ENCODE measurements at places on chromosomes 2 and 18. TPM values are rescaled to one million over a fixed set of nuclear protein-coding genes. Genes with fewer than 3 reads are reported as not detected.

Gene HOXD12
- total RNA-seq: not detected

Gene MC2R
- not detected for total RNA-seq

Gene ERCC3
- total RNA-seq: 36.7 TPM

Gene RAB27B
- total RNA-seq: 0.95 TPM

Gene M1AP
- 4.5 TPM for total RNA-seq

DNA sequence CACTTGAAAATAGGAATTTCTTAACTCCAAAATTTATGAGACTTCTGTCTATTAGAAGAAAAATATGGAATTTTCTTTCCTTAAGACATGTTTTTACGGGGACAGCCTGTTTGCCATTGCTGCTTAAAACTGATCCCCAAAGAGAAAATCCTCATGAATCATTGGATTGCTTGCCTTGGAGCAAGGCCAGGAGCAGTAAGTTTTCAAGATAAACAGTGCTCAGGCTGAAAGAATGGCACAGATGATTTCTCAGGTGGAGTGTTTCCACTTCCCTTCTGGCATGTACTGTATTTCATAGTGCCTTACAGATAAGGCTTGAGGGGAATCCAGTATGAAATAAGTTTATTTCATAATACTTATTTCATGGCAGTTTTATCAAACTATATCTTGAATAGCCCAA is 74.3 kb upstream of the MMADHC start:
- DNase-seq: no peak
- H3K4me3 ChIP-seq: no peak overlapping the region
- no peak overlapping the region for H3K27ac ChIP-seq
- H3K4me1 ChIP-seq: peaks cover 10% of the 10 kb centered on the region

DNA sequence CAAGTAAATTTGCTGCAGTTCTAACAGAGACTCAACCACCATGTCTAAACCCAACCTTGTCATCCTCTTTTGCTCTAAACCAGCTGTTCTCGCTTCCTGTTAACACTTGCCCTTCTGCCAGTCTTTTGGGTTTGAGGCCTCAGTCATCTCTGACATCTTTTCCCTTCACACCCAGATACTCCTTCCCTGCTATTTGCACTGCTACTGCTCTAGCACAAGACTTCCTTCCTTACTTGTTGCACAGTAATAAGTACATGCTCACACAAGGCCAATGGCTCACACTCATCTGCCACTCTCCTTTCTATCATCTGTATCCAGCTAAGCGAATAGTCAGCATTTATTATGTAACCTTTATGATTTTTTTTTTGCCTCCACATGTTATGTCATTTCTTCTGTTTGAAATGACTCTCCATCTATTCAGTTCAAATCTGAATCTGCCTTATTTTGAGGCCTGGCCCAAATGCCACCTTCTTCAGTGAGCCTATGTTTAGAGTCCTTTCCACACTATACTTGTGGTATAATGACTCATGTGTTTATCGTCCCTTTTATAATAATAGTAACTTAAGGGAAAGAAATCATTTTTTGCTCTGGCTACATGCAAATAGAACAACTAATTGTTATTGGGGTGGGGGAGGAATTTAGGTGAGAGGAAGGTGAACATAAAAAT is 22.5 kb upstream of the CDKL4 start:
- H3K36me3 ChIP-seq: peaks cover 8% of the 10 kb centered on the region
- no peak for DNase-seq
- no peak overlapping the region for H3K27ac ChIP-seq
- H3K4me1 ChIP-seq: peaks cover 14% of the 10 kb centered on the region
- no peak overlapping the region for H3K4me3 ChIP-seq

GRCh38 chr2:240298117-240298790 is 137.2 kb upstream of the GPC1 start:
- no peaks in the 10 kb centered on the region for H3K36me3 ChIP-seq
- no peak for DNase-seq
- H3K4me1 ChIP-seq: no peaks in the 10 kb centered on the region
- no peaks in the 10 kb centered on the region for H3K27me3 ChIP-seq
- no peak overlapping the region for H3K4me3 ChIP-seq
- no peak overlapping the region for H3K27ac ChIP-seq

GRCh38 chr2:239496700-239497099 is 95.9 kb upstream of the HDAC4 start:
- H3K4me1 ChIP-seq: peaks cover 19% of the 10 kb centered on the region
- no peaks in the 10 kb centered on the region for H3K36me3 ChIP-seq
- H3K27me3 ChIP-seq: no peaks in the 10 kb centered on the region
- no peak overlapping the region for H3K4me3 ChIP-seq
- no peak for DNase-seq

- no peak overlapping the region for H3K4me3 ChIP-seq
- no peaks in the 10 kb centered on the region for H3K36me3 ChIP-seq
- no peaks in the 10 kb centered on the region for H3K27me3 ChIP-seq
- peaks cover 46% of the 10 kb centered on the region for H3K4me1 ChIP-seq
- no peak overlapping the region for H3K27ac ChIP-seq
- no peak for DNase-seq
These were observed 71.2 kb downstream of the MCFD2 start for GRCh38 chr2:46844443-46844842.

GRCh38 chr2:133787207-133787606 is 218.9 kb upstream of the NCKAP5 start:
- no peaks in the 10 kb centered on the region for H3K4me1 ChIP-seq
- H3K27me3 ChIP-seq: no peaks in the 10 kb centered on the region
- H3K36me3 ChIP-seq: no peaks in the 10 kb centered on the region
- no peak for DNase-seq
- H3K4me3 ChIP-seq: no peak overlapping the region

GRCh38 chr2:209579230-209579749 is 155.4 kb downstream of the MAP2 start:
- no peaks in the 10 kb centered on the region for H3K4me1 ChIP-seq
- H3K4me3 ChIP-seq: peak overlapping the region; percentile 61
- no peaks in the 10 kb centered on the region for H3K27me3 ChIP-seq
- DNase-seq: no peak
- H3K27ac ChIP-seq: no peak overlapping the region

DNA sequence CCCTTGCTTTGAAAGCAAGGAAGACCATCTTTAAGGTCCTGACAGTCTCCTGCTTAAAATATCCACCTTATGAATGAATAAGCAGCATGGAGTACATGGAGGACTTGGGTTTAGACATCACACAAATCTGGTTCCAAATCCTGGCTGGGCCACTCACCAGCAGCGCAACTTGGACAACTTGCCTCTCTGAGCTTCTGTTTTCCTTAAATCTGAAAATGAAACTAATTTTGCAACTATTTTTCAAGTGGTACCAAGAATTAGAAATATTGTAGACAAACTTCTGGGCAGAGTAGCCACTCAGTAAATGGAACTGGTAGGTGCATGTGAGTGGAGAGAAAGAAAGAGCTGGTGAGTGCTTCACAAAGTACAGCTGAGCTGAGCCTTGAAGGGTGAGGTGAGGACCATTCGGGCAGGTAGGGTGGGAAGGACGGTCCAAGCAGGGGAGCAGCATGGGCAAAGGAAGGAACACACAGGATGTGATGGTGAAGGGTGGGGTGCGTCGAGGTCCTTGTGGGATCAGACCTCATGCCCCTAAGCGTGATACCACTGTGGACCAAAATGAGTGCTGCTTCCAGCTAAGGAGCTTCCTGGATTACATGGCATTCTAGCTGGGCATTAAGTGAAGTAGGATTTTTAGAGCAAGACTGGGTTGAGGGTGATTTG is 14.4 kb upstream of the TET3 start:
- H3K4me1 ChIP-seq: peaks cover 15% of the 10 kb centered on the region
- peak overlapping the region; percentile 18 for H3K4me3 ChIP-seq
- no peak for DNase-seq
- no peaks in the 10 kb centered on the region for H3K27me3 ChIP-seq
- no peaks in the 10 kb centered on the region for H3K36me3 ChIP-seq

DNA sequence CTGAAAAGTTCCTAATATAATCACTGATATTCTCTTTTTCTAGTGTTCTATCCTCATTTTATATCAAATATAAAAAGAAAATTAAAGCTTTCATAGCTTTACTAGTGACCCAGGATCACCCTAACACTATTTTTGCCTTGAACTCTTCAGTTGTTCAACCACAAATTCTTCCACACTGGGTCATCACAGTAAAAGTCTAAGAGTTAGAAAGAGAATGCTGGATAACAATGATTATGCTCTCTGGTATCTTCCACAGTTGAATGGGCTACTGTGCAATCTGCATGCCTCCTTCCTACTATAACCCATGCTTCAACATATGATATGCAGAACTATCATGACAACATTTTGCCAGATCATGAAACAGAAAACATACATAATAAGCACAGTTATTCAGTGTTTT is 32.3 kb downstream of the CHN1 start:
- H3K4me1 ChIP-seq: peaks cover 28% of the 10 kb centered on the region
- H3K27me3 ChIP-seq: no peaks in the 10 kb centered on the region
- no peak for DNase-seq
- H3K36me3 ChIP-seq: no peaks in the 10 kb centered on the region
- no peak overlapping the region for H3K27ac ChIP-seq

- no peak overlapping the region for H3K27ac ChIP-seq
- H3K36me3 ChIP-seq: no peaks in the 10 kb centered on the region
- no peak for DNase-seq
- no peak overlapping the region for H3K4me3 ChIP-seq
- H3K27me3 ChIP-seq: no peaks in the 10 kb centered on the region
These were observed 523.1 kb downstream of the XIRP2 start for GRCh38 chr2:167411367-167411766.
